ENCODE measurements at places on chromosomes 4 and X.

DNA sequence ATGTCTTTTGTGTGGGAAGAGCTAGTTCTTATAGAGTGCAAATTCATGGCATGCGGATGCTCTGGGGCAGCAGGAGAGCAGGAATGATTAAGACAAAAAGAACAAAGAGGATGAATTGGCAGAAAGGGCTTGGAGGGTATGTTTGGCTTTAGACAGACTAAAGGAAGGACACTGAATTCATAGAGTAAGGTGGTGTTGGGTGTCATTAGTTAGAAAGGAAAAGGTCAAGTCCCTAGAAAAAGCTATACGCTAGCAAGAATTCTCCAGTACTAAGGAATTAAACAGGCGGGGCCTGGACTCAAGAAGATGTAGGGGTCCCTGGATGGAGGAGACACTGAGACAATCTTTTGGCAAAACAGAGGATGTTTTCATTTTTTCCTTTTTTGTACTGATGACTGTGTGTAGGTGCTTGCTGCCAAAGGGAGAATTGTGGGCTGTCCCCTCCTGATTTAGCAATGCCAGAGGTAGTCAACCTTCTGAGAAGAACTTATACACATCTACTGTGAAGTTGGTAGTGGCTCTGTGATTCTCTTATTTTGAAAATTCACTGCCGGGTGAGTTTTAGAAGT, 391.0 kb downstream of the SPRY1 start:
- DNase-seq, result no peak

DNA sequence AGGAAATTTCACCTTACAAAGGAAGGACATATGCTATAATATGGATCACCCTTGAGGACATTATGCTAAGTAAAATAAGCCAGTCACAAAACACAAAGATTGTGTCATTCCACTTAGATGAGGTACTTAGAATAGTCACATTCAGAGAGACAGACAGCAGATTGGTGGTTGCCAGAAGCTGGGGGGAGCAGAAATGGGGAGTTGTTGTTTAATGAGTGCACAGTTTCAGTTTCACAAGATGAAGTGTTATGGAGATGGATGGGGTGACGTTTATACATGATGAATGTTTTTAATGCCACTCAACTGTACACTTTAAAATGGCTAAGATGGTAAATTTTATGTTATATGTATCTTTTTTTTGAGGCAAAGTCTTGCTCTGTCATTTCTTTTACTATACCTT, 14.8 kb upstream of the SPON2 start:
- no peak for DNase-seq

- DNase-seq, result no peak
These were observed 38.9 kb upstream of the PLAC8 start for GRCh38 chr4:83153417-83153816.

DNA sequence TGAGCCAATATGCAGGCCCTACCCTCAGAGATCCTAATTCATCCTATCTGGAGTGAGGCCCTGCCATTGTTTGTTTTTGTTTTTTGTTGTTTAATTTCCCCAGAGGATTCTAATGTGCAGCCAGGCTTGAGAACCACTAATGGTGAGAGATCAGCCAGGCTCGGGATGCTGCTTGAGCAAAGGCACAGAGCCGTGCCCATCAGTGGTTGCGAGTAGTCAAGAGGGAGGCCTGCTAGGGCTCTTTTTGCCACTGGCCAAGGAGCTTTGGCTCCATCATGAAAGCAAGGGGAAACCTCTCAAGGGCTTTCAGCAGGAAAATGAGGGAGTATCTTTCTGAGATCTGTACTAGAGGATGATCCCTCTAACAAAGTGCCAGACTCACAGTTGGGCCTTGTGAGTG, 2.7 kb downstream of the TCEANC start:
- DNase-seq, result no peak

GRCh38 chrX:109733613-109734083, 591 bp upstream of the ACSL4 start:
- DNase-seq, result no peak

DNA sequence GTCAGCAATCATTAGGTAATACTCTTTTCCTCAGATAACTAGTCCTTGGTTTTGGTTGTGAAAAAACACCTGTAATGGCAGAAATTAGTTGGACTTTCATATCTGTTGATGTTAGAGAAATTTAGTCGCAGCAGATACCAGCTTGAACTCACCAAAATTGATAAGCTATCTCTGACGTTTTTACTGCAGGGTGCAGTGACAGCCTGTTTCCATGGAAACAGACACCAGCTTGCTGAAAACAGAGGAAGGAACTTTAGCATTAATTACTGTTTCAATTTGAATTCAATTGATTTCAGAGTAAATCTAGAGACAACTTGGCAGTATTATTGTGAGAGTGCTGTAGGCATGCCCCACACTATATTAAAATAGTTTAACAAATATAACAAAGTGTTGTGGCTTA, 246.5 kb downstream of the PPP1R2C start:
- no peak for DNase-seq

DNA sequence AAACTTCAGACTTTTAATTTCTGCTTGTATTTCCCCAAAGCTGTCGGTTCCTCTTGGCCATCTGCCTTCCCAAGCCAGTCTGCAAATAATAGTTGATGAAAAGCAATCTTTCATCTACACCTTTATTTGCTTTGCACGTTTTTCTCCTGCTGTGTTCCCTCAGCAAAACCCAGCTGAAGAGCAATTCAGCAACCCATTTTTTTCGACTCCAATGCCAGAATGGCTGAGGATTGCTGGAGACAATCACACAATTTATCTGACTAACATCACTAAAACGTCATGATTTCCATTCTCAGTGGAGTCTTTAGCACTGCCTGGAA, 94.3 kb downstream of the GPRIN3 start:
- no peak for DNase-seq

GRCh38 chrX:137823257-137823656, 257.3 kb downstream of the ZIC3 start:
- DNase-seq, result no peak

DNA sequence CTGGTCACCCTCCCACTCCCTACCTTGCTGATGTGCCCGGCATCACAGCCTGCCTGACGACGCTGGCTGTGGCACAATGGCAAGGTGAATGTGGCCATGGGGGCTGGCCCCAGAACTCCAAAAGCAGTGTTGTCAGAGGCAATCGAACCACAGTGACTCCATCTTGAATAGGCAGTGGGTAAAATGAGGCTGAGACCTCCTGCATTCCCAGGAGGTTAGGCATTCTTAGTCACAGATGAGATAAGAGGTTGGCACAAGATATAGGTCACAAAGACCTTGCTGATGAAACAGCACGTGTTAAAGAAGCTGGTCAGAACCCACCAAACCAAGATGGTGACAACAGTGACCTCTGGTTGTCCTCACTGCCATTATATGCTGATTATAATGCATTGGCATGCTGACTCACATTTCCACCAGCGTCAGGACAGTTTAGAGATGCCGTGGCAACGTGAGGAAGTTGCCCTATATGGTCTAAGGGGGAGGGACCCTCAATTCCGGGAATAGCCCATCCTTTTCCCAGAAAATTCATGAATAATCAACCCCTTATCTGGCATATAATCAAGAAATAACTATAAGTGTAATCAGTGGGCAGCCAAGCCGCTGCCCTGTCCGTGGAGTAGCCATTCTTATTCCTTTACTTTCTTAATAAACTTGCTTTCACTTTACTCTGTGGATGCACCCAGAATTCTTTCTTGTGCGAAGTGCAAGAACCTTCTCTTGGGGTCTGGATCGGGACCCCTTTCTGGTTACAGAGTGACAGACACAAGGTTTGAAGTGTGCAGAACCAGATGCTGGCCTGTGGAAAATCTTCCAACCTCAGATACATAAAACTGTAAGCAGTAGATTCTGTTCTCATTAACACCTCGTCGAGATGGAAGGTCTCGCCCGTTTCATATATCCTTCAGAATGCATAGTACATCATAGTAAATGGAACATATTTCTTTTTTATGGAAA, 26.8 kb upstream of the CLDN24 start:
- DNase-seq, result peak; percentile 95

DNA sequence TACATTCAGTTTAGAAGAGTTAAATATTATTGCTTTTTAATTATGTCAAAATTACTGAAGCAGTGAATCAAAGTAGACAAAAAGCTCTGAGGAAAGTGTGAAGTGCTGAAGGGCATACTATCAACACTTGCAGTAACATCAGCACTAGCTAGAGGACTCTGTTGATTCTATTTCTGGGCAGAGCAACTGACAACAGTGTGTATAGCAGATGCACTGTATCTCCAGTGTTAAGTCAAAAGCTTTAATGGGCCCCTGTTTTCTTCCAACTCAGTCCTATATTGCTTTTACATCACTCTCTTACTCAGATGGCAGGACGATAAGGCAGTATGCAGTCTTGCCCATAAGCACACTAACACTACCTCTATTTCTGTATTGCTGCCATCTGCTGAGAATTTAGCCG, 435.2 kb upstream of the AMOT start:
- DNase-seq, result no peak
